ENCODE measurements at places on chromosomes 13 and 19.

DNA sequence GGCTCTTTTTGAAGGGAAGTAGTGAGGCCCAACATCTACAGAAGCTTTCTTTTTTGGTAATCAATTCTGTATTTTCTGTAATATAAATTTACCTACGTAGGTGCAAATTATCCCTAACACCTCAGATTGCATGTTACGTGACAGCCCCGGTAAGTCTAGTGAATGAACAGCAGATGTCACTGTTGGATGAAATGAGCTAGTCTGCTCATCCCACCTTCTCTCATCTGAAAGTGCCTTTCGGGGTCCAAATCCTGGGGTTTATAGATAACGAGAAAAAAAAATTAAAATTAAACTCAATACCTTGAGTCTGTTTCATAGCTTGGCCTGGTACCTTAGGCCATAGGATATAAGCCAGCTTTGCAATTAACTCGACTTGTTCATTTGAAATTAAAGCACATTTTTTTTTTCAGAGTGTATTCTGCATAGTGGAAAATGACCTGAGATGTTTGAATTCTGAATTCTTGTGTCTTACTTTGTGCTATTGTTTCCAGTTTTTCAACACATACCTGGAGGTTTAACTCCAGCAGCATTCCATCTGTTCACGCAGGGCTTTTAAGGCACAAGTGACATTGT is 548.2 kb downstream of the GPC5 start:
- DNase-seq: peak; percentile 63

DNA sequence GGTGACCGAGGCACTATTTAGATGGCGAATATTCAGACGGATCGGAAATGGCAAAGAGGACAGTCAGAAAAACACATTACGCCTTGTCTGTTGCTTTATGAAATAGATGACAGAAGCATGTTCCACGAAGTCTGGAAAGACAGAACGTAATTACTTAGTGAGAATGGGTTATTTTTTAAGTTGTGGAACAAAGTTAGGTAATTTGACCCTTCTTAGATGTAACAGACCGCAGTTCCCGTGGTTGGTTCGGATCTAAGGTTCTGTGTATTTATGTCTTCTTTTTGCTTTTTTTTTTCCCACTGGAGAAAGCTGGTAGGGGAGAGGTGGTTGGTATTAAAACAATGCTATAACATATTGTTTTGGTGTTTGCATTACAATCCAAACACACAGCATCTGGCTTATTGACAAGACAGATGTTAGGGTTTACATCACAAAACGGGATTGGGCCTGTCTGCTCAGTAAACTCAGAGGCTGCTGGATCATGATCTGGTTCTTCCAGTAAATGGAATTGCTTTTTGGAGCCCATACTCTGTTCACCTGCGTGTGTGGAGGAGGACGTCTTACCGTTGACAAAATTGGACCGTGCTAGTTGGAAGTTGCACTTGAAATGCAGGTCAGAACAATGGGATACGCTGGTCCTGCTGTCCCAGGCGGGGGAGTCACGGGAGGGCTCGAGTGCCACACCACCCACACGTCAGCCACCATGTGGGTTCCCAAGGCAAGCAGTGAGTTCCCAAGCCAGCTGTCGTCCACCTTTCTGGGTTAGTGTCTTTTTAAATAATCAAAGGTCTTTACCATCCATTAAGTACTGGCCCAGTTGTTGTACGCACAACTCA is 13.8 kb downstream of the ATP11A start:
- DNase-seq: no peak

- DNase-seq: no peak
Observed at GRCh38 chr13:76707360-76707759, 178.8 kb downstream of the KCTD12 start.

DNA sequence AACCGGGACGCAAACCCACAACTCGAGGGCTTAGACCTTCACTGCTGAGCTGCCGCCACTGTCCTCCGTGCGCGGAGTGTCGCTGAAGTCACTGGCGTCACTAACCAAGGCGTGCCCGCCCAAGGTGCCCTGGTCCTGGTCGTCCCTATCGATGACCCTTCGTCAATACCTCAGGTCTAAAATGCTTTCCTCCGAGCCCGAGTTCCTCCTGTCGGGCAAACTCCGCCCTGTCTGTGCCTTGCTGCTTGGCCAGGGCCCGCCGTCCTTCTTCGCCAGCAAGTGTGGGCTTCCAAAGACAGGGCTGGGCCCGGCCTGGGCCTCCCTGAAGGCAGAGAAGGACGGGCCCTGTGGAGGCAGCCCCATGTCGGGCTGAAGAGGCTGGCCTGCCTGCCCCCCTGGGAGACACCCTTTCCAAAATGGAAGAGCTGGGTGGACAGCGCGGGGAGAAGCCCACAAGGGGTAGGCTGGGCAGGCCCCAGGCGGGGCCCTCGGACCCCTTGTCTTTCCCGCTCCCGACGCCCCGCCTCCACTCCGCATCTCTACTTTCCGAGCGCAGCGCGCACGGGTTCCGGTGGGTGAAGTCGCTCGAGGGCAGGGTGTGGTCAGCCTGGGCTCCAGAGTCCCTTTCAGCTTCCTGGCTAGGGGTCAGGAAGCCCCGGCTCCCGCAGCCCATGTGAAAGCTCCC is 13.4 kb downstream of the RB1 start:
- no peak for DNase-seq

DNA sequence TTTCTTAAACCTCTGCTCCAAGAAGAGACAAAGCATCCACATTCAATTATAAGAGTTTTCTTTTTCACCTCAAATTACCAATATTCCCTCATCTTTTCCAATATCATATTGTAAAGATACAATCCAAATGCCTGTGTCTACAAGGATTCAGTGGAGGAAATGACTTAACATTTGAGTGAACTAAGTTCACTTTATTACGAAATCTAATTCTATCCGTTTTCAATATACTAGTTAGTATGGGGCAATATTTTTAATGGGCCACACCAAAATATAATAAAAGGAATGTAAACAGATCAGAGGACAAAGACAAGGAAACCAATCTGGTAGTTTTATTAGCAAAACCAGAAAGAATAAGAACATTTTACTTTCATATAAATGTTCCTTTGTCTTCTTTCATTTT is 136.0 kb downstream of the DCLK1 start:
- DNase-seq: no peak

DNA sequence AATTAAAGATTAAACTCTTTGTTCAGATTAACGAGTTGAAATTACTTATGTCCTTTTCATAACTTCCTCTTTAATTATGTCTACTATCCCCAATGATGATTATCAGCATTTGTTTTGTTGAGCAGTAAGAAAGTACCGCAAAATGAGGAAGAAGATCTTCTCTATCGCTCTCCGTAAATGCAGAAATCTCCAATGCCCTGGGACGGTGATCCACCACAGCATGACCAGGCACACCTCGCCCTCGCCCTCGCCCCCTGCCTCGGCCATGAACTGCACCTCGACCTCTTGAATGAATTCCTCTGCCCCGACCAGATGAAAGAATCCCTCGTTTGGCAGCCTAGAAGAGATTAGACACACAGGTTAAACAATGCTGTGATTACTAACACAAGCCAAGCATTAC is 69.1 kb downstream of the RBM26 start:
- DNase-seq: no peak

DNA sequence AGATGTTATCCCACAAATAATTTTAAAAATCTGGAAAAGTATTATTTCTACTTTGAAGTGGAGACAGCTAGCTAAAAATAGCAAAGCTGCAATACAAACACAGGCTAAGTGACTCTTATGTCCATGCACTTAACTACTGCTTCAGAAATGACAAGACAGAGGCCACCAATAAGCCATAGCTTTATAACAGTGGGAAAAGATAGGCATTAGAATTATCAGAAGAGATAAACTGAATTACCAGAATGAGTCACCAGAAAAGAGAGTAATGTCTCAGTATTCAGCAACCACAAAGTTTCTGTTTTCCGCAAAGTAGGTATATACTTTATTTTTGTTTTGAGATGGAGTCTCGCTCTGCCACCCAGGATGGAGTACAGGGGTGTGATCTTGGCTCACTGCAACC is 17.1 kb downstream of the CLN5 start:
- DNase-seq: no peak

- peak; percentile 52 for DNase-seq
Observed at GRCh38 chr13:113836768-113837559, 26.9 kb downstream of the GAS6 start.

GRCh38 chr13:67518785-67519184 is 288.6 kb upstream of the PCDH9 start:
- DNase-seq: no peak

DNA sequence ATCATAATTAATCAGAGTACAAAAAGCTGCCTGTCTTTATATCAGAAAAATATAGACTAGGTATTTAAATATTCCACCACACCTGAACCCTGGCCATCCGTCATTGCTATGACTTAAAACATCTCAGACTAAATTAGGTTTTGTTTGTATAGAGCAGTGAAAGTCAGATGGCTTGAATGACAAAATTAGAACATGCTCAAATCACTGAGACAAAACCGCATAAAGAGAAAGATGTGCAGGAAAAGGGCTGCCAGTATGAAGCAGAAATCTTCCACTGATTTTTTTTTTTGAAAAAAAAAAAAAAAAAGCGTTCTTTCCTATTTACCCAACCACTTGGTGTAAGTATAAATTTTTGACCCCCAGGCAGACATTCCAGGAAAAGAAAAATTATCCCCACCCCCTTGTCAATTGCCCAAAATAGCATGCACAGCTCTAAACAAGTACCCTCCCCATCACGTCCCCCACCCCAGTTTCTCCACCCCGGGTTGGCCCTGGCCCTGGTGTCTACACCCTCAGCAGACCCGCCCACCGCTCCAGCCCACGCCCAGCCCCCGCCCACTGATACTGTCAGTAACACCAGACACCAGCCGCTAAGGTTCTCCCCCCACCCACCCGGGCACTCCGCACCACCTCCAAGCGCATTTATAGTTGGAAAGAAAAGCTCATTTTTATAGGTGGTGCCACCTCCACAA is 118.6 kb downstream of the URI1 start:
- no peak for DNase-seq

- DNase-seq: no peak
Observed at GRCh38 chr13:26228096-26228495, 6.0 kb upstream of the RNF6 start.

DNA sequence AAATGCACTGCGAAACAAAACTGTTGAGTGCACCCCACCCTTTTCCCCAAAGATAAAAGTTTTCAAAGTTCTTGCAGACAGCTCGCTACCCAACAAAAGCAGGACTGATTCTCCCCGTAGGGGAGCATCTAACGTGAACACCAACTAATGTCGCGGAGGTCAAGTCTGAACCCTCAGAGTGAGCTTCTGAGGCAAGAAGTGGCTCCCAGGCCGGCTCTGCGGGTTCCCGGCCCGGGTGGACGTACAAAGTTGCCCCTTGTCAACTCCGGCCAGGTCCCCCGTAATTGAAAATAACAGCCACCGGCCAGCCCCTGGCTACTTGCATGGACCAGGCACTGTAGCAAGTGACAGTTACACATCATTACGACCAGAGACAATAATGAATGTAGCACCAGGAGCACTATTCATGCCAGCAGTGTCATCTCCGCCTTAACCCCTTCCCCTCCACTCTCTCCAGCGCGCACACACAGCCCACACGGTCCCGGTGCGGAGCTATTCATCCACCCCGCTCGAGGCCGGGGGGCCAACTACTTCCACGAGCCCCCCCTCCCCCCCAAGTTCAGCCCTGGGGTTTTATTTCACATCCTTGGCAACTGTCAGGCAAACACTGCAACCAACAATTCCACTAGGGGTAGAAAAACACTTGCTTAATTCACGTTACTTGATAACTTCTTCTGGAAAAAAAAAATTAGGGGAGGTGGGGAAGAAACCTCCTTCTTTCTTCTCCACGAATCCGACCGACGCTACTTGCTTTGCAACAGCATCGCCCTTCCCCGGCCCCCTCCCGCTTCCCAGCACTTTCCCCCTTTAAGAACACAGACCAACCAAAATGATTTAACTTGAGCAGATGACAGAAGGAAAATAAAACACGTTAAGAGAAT is 1.2 kb downstream of the KLF12 start:
- DNase-seq: no peak

DNA sequence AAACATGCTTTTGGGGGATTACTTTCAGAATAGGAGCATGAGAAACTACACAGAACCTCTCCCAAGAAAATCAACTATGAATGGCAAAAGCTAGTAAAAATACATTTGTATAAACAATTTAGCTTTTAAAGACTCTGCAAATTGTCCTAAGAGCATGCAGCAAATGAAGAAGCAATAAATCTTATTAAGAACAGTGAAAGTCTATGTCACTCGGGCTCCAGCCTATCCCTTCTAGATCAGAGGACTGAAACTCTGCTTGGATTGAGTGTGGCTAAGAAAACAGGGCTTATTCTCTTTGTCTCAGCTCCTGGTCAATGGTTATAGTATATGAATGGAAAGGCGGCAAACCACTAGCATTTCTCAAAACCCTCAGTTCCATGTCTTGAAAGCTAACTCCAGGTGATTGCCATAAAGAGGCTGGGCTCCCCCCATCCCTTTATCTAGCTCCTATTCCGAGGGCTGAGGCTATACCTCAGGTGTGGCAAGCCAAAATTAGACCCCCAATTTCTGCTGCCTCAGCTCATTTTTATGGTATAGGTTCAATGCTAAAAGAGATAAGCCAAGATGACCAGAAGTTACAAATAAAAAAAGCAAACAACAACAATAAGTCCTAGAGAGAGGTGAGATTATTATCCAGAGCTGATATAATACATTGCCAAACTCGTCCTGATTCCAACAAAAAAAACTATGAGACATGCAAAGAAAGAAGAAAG is 953.2 kb downstream of the SLITRK6 start:
- DNase-seq: no peak

DNA sequence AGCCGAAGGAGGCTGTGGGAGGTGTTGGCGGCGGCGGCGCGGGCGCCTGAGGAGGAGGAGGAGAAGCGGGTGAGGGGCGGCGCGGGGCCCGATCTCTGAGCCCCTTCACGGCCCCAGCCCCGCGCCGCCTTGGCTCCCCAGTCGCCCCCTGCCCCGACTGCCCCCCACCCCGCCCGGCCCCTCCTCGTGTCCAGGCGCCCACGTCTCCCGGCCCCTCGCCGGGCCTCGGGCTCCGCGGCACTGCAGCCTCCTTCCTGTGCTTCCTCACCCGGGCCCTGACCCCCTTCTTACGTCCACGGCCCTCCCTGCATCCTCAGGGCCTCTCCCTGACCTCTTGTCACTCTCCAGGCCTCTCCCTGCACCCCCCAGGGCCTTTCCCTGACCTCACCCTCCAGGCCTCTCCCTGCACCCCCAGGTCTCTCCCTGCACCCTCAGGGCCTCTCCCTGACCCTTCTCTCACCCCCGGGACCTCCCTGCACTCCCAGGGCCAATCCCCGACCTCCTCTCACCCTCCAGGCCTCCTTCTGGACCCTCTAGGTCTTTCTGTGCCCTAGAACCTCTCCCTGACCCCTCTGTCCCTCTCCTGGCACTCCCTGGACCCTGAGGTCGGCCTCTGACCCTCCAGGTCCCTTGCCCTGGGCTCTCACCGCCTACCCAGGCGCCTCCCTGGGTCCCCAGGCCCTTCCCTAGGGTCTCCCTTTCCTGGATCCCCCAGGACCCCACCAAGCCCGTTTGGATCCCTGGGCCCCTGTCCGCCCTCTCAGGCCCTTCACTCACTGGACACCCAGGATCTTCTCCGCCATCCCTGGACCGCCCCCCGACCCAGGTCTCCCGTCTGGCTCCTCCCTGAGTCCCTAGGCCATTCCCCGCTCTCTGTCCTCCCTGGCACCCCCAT is 460 bp downstream of the KMT5C start:
- DNase-seq: no peak

GRCh38 chr19:30652751-30653150 is 280.6 kb downstream of the ZNF536 start:
- DNase-seq: no peak

All from NCI-H2081 (cell line).